Urinary bladder (tissue), 4 donors: ENCODE measurements at places on chromosomes 1 and 21. TPM values are rescaled to one million over a fixed set of nuclear protein-coding genes. Genes with fewer than 3 reads are reported as not detected.

The SIK1 gene
- 13.6 TPM for polyA plus RNA-seq

The HES3 gene
- not detected for polyA plus RNA-seq

The NEXN gene
- 86.1 TPM for polyA plus RNA-seq

The GREM2 gene
- polyA plus RNA-seq: 9.0 TPM

The CLCN6 gene
- polyA plus RNA-seq: 13.7 TPM

The C1orf116 gene
- 2.7 TPM for polyA plus RNA-seq

The FALEC gene
- polyA plus RNA-seq: 0.47 TPM

The LIPI gene
- polyA plus RNA-seq: not detected

The FCGR1A gene
- 10.2 TPM for polyA plus RNA-seq

The MYOC gene
- 32.2 TPM for polyA plus RNA-seq

- no peak for DNase-seq
These were observed 18.4 kb upstream of the DNASE2B start for GRCh38 chr1:84379917-84380180.

DNA sequence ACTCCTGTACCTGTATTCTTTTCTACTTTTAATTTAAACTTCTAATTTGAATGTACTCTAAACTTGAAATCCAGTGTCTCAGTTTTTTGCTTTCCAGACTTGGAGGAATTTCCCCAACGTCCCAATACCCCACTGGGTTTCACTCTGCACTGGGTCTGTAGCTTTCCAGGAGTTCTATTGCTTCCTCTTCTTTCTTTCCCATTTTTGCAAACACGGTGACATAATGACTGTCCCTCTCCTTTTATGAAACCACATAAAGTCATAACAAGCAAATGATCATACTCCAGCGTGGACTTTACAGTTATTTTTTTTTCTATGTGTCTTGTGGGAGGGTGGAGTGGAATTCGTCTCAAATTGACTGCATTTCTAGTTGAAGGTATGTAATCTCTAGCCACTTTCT, 97.1 kb downstream of the FASLG start:
- no peak for DNase-seq

DNA sequence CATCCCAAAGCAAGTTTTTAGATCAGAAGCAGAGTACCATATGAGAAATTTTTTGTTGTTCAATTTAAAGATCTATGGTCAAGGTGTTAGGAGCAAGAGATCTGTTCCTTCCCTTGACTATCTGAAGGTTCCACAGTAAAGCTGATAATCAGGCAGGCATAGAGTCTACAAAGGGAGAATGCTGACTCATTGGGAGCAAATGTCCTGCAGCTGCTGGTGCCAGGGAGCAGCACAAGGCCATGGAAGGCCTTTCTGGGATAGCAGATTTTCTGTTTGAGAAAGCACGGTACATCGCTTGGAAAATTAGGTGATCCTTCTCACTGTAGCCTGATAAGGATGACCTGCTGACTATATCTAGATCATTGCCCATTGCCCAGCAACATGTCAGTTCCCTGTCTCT, 210.1 kb upstream of the C1orf87 start:
- no peak for DNase-seq

DNA sequence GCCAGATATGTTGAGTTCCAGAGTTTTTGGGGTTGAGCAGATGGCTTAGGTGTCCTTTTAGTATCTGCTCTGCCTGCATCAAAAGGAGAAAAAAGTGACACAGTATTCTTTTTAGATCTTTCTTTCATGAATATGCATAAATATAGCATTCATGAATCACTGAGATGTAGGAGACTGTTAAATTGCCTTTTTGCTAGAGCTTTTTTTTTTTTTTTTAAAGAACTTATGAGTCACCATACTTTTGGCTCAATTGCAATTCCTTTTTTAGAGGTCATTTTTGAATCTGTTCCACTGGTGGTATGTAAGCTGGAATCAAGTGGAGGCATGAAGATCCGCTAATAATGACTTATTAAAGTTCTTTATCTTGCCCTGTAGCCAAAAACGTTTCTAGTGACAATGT, 480.9 kb upstream of the ZRANB2 start:
- DNase-seq: no peak

DNA sequence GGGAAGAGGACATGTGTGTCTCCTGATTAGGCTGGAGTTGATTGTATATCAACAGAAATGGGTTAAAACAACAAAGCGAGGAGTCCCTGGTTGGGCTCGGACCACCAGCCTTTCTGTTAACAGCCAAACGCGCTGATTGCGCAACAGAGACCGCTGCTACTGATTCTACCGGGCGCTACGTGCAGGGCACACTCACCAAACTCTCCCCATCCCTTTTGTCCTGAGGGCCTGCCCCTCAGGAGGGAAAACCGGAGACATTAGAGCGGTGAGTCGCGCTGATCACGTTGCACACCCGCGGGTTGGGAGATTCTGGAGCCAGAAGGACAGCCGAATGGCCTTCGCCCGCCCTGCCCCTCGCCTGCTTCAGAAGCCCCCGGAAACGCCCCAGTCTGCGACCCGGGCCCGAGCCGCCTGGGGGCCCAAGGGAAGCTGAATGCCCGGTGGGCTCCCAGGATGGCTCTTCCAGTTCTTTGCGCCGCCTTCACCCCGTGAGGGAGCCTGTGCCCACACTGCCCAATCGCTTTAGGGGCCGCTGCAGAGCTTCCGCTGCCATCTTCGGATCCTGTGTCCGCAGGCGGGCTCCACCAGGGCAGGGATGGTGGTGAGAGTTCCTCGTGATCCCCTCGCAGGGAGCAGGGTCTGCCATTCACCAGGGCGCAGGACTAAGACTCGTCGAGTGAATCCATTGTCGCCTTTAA, 165.4 kb upstream of the NBPF11 start:
- no peak for DNase-seq

DNA sequence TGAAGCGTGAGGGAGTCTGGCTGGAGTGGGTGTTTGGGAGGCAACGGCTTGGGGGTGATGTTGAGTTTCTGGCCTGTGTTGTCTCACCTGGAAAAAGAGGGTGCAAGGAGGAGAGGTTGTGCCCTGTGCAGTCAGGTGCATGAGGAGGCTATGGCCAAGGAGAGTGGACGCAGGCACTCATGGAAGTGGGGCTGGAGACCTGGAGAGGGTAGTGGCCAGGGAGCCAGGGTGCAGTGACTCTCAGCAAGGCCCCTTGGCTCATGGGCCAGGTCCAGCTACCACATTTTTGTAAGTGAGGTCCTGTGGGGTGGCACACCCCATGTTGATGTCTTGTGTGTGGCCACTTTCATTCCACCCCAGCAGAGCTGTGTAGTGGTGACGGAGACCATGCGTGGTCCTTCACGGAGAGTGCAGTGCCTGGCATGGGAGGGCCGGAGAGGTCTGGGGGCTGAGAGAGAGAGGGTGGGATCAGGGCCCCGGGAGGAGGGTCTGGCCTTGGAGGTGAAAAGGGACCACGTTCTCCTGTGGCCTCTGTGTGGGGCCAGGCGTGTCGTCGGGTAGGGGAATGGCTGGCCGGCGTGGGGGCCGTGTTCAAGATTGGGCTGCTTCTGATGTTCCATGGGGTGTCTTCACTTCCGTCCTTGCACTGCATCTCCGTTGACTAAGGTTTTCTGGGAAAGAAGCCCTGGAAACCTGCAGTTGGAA, 6.1 kb downstream of the SNAP47 start:
- no peak for DNase-seq

DNA sequence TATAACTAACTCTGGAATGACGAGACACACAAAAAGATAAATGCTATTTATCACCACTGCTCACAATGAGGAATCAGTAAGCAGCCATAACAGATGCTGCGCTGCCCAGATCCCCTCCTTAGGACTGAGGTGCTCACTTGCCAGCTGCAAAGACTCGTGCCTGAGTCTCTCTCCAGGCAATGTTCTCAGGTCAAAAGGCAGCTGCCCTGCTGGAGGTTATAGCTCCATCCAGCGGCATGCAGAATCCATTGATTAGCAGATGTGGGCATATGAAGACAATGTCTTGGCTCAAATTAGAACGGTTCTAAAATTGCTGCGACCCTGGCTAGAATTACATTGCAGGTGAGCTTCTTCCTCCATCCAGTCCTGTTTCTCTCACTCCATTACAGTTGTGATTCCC, 328.2 kb upstream of the CHRM3 start:
- no peak for DNase-seq

- no peak for DNase-seq
These were observed 190.2 kb upstream of the LYPLAL1 start for GRCh38 chr1:218983433-218983832.

DNA sequence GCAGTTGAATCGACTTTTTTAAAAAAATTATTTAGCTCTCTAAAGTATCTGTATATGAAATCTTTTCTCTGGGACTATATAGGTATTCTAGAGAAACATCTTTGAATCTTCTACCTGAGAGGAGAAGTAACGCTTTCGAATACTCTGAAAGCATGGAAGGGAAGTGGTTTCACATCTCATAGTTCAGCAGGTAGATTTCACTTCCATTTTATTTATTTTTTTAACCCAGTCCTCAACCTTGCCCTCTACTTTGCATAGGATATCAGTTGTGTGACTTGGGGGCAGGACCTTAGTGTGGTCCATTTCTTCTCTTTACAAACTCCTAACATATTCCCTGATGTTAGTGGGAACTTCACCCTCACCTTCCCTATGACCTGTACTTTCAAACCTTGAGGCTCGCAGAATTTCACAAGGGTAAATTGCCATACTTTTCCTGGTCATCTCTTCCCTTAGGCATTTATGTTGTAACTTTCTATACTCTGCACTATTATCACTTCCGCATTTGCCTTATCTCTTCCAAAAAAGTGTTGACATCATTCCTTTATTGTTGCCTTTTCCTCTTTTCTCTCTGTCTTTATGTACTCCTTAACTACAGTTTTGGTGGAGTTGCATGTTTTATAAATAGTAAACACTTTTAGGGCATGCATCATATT, 1208.5 kb upstream of the ADGRL4 start:
- no peak for DNase-seq

GRCh38 chr1:11893907-11894251, 32.3 kb downstream of the KIAA2013 start:
- DNase-seq: no peak

DNA sequence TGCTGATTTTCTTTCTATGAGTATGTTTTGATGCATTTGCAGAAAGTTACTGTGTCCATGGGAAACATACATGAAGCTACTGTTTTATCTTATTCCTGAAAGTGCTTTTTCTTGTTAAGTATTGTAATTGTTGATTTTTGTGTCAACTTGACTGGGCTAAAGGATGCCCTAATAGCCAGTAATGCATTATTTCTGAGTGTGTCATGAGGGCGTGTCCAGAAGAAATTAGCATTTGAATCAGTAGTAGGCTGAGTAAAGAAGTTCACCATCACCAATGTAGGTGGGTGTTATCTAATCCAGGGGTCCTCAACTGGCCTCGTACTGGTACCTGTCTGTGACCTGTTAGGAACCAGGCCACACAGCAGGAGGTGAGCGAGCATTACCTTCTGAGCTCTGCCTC, 760.2 kb downstream of the PLA2G4A start:
- no peak for DNase-seq

DNA sequence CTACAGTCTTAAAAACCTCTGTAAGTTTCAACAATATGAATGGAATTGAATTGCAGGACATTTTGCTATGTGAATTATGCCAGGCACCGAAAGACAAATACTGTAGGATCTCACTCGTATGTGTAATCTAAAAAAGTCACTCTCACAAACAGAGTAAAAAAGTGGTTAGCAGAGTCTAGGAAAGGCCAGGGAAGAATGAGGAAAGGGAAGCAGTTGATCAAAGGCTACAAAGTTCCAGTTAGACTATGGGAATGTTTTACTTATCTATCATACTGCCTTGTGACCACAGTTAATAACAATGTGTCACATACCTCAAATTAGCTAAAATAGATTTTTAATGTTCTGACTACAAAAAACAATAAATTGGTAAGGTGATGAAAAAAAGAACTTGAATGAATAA, 565.4 kb upstream of the BRINP3 start:
- DNase-seq: no peak

DNA sequence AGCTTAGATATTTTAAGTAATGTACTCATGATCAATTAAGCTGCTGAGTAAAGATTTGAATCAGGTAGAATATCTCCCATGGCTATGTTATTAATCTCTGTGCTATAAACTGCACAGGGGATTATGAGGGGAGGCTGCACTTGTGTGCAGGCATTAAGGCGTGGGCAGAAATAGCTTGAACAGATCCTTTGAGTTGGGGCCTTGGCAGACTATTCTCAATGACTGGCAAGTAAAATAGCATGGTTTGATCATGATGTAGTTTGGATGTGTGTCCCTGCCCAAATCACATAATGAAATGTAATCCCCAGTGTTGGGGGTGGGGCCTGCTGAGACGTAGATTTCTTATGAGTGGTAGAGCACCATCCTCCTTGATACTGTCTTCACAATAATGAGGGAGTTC, 220.3 kb downstream of the PLPP3 start:
- no peak for DNase-seq

GRCh38 chr1:8171751-8172464, 145.8 kb upstream of the ERRFI1 start:
- DNase-seq: no peak

- no peak for DNase-seq
These were observed 86.0 kb downstream of the SLC25A24 start for GRCh38 chr1:108114033-108114599.

DNA sequence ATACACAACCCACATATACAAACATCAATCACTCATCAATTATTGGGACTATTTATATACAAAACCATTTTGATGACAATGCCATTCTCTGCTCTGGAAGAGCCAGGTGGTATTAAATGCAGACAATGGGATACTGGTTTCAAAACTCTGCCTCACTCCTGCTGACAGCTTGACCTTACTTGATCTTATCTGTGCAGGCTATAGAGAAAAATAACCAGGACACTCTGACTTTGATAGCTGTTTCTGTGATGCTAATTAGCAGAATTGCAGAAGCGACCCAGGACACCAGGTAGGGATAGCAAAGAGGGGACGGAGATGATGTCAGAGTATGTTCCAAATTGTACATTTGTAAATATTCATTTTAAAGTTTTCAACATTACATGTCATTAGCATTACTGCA, 89.5 kb downstream of the OLFM3 start:
- no peak for DNase-seq

DNA sequence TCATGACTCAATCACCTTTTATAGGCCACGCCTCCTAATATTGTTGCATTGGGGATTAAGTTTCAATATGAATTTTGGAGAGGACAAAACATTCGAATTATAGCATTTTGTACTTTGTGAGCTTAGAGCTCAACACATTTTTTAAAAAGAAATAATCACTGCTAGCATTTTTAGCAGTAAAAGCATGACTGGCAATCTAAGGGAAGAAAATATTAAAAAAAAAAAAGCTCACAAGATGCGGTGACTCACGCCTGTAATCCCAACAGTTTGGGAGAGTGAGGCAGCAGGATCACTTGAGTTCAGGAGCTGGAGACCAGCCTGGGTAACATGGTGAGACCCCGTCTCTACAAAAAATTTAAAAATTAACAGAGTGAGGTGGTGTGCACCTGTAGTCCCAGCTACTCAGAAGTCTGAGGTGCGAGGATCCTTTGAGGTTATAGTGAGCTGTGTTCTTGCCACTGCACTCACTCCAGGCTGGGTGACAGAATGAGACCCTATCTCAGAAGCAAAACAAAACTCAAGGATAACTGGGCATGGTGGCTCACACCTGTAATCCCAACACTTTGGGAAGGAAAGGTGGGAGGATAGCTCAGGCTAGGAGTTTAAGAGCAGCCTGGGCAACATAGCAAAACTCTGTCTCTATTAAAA, 28.8 kb upstream of the DIPK1A start:
- no peak for DNase-seq
